ENCODE measurements at places on chromosomes 1 and 21.
A peak's percentile ranks its signal among the peaks of the same experiment; 100 is the strongest.

GRCh38 chr1:158330391-158331105 is 783 bp downstream of the CD1B start:
- no peak for DNase-seq

GRCh38 chr1:85295006-85295431 is 18.6 kb upstream of the BCL10 start:
- DNase-seq: no peak

- DNase-seq: no peak
Measured at GRCh38 chr1:29643838-29644440, 407.6 kb downstream of the PTPRU start.

DNA sequence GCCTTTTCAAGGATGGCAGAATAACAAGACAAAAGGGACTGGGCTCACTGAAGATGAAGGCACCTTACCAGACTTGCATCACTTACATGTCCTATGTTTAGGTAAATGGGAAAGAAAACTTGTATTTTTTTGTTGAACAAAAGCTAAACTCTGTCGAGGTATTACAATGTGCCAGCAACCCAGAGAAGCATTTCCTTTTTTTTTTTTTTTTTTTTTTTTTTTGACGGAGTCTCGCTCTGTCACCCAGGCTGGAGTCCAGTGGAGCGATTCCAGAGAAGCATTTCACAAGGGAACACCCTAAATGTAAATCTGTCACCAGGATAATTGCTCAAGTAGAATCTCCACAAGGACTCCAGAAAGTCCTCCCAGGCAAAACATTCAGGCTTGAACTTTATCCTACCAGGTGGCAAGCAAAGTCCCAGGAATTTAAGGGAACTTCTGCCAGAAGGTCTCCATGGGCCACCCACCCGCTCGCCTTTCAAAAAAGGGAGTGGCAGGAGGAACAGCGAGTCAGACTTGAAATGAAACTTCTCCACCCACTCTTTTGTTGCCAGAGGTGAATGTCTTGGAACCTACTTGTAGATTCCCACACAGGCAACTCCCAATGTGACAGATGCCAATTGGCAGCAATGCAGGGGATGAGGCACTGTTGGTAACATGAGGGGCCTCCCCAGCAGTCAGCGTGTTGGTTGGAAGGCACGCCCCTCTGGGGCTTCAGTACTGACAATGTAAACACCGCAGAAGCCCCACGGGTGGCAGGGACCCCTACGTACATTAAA is 125.0 kb downstream of the TIAM1 start:
- no peak for DNase-seq

GRCh38 chr21:38343691-38344090 is 86.9 kb downstream of the KCNJ15 start:
- no peak for DNase-seq

DNA sequence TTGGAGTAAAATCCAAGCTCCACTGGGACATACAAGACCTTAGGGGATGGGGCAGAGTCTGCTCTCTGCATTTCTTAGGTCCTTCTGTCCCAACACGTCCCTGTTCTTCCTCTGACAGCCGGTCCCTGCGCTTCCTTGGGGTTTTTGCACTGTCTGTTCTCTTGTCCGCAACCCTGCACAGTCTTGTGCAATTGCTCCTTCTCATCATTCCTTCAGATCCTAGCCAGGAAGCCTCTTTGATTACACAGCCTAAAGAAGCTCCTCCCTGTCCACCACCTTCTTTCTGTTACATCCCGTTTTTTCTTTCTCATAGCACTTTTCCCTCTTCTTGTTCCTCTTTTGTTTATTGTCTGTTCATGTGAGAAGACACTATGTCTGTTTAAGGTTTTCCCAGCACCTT is 19.9 kb downstream of the ACOT11 start:
- no peak for DNase-seq

- DNase-seq: no peak
Measured at GRCh38 chr1:236724506-236724905, 38.2 kb downstream of the ACTN2 start.

- no peak for DNase-seq
Measured at GRCh38 chr1:74481607-74482006, 30.8 kb downstream of the LRRC53 start.

DNA sequence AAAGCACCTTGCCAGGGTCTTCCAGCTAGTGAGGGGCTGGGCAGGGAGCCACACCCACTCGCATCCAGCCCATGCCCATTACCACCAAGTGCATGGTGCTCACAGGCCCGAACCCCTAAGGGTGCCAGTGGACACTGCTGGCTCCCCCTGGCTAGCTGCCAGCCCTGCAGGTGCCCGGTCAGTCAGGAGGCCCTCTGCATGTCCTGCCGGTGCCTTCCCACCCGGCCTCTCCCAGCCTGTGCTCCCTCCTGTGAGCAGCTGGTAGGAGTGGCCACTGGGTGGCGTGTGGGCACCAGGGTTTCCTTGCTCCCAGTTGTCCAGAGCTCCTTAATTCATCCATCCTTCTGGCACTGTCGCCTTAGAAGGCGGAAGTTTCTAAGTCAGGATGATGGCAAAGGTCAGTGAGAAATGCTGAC is 33.4 kb downstream of the QSOX1 start:
- DNase-seq: no peak

GRCh38 chr1:243264717-243265116 is 8.9 kb downstream of the SDCCAG8 start:
- DNase-seq: no peak

GRCh38 chr1:204417074-204417997 is 5.7 kb upstream of the PPP1R15B start:
- DNase-seq: peak; percentile 15

DNA sequence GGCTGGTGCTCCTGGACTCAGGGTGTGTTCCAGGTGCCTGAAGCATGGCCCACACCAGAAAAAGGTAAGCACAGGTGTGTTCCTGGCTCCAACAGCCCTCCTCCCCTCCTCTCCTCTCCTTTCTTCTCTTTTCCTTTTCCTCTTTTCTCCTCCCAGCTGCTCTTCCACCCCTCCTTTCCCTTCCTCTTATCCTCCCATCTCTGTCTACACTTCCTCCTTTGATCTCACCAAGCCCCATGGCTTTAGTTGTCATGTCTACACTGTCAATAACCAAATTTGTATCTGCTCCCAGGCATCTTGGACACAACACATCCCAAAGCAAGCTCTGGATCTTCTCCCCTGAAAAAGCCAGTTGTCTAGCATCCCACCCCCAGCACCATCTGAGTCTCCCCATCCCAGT is 56.7 kb upstream of the LAPTM5 start:
- DNase-seq: no peak

GRCh38 chr1:24235921-24236788 is 49.1 kb upstream of the IFNLR1 start:
- no peak for DNase-seq

DNA sequence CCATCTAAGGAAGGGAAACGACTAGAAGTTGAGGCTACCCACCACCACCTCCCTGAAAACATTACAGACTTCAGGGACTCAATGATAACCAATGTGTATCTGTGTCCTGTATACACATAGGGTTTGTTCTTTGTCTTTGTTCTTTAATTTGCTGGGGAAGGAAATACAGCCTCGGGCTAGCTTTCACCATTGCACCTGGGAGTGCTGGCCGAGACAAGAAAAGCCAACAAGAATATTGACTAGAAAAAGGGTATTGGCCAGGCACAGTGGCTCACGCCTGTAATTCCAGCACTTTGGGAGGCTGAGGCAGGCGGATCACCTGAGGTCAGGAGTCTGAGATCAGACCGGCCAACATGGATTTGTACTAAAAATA is 50.4 kb downstream of the MDM4 start:
- DNase-seq: no peak

DNA sequence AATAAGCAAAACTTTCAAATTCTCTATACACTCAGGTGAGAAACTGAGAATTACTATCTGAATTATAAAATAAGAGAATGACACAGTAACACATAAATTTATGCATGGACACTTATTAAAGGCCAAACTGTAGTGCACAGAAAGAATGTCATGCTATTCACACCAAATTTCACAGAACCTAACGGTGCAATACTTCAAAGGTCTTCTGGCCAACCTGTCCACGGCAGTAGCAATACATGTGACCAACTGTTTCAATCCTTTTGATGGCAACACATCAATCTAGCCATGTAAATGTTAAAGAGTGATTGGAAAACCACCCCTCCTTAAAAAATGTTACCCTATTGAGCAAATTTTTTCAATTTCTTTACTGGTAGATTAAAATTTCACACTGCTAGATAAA is 10.4 kb downstream of the GATAD2B start:
- DNase-seq: no peak

- DNase-seq: no peak
Measured at GRCh38 chr1:48661726-48662463, 114.8 kb downstream of the BEND5 start.

GRCh38 chr1:55280731-55281130 is 65.6 kb upstream of the USP24 start:
- DNase-seq: no peak

DNA sequence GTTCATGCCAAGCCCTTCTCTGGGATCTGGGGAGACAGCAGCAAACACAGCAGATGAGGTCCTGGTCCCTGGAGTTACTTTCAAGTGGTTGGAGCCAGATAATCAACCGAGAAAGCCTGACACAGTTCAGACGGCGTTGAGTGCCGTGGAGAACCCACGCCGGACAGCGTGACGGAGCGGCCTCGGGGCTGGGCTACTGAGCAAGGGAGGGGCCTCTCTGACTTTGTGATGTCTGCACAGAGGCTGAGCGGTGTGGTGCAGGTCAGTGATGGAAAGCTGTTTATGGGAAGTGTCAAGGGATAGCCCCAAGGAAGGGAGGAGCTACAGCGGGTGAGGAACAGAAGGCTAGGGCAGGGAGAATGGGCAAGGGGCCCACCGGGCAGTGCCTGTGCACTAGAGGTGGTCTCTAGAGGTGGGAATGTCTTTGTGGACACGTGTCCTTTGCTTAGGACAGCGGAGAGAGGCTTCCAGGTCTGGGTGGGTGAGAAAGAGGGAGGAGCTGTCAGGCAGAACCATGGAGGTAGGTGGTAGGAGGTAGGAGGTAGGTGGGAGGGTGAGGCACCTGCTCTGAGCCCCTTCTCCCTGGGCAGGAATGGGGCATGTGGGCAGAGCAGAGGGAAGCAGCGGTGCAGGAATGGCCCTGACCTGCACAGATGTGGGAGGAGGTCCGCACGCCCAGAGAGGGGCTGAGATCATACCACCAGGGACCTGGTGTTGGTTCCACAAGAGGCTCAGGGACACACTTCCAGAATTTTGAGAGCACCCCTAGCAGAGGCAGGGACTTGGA is 62.8 kb downstream of the RUNX3 start:
- no peak for DNase-seq

DNA sequence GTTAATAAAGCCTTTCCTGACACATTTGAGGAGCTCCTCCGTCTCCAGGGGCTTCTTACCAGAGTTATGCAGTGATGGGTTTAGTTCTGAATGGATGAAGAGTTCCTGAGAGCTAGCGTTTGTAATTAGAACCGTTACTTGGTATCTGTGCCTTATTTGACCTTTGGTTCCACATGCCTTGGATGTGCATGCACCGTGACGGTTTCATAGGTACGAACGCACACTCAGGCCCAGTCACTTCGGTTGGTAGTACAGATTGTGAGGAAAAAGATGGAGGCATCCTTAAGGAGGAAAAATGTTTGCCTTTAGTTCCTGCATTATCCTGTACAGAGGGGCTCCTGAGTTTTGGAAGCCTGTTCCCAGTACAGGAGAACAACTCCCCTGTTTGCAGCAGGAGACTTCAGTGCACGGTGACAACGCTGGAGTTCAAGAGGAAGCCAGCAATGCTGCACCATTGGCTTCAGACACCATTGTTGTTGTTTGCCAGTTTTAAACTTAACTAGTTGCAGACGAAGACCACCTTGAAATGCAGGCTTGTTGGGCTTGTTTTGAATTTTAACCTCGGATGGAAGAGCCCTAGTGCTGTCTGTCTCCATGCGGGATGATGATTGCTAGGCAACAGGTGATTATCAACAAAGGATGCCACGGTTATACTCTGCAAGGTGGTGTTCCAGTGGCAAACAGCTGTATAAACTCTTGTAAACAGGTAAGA is 8.2 kb downstream of the RBM15 start:
- DNase-seq: no peak

- DNase-seq: no peak
Measured at GRCh38 chr1:98849969-98850636, 154.6 kb downstream of the PLPPR5 start.

DNA sequence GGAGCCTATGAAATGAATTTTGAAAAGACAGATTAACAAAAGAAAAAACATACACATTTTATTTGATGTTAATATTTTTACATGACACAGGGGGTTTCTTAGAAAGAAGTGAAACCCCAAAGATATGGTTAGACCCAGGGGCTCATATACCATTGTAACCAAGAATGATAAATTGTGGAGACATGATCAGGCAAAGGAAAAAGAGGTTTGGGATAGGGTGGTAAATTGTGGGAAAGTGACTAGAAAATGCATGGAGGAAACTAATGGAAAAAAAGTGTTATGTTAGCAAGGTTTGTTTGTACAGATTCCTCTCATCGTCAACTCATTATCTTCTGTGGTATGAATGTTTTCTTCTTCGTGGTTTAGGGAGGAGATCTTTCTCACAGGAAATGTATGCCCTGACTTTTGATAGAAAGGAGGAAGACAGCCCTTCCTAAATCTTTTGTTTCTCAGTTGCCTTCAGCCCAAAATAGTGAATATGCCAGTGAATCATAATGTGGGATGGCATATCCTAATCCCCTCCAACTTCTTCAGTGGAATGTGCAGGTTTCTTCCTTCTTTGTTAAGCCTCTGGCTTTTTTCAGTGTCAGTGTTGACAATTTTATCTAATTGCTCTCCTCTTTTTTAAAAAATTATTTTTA is 140.4 kb upstream of the UBE2U start:
- no peak for DNase-seq

- DNase-seq: no peak
Measured at GRCh38 chr21:31273278-31273677, 70.8 kb downstream of the TIAM1 start.
